ENCODE measurements at places on chromosomes 7 and 10. TPM values are rescaled to one million over a fixed set of nuclear protein-coding genes. Genes with fewer than 3 reads are reported as not detected.

Gene VGF
- total RNA-seq = 0.66 TPM

Gene ERVW-1
- not detected for total RNA-seq

Gene MDFIC
- total RNA-seq = 67.4 TPM

Gene PSD
- total RNA-seq = 5.3 TPM

Gene ANXA8
- not detected for total RNA-seq

Gene C7orf57
- not detected for total RNA-seq

Gene PNLIP
- not detected for total RNA-seq
